ENCODE measurements at places on chromosomes 4 and X. TPM values are rescaled to one million over a fixed set of nuclear protein-coding genes. Genes with fewer than 3 reads are reported as not detected.

DNA sequence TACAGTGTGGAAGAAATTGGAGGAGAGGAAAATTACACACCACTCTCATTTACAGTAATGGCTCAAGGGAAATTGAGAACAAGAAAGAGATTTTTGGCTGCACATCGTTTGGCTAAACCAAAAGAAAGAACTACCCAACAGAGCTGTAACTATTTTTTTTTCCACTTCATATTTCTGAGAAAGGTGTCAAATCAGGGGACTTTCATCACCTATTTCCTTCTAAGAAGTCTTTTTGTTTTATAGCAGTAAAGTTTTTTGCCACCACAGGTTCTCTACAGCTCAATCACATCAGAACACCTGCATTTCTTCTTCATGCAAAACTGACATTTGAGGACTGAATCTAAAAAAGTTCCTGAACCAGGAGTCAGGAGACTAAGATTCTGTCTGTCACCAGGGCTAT, 57.5 kb upstream of the TNIP3 start:
- no peak for DNase-seq

DNA sequence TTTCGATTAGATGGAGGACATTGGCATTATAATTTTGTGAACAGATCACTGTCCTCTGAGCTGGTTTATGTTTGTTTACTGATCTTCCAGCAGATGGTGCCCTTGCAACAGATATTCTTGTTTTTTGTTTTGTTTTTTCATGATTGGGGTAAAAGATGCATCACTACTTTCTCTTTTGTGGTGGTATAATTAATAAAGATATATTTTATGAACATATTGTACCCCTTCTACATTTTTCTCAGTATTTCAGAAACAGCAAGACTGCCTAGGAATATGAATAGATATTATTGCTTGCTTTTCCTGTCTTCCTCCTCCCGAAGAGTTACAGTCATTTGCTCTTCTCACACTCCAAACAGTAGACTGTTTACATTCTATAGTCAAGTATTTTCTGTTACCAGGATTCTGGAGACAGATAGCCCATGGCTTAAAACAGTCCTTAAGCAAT, 905.2 kb downstream of the TRAM1L1 start:
- DNase-seq: peak; percentile 52

The PRICKLE3 gene
- 7.7 TPM for total RNA-seq

The NDST4 gene
- total RNA-seq: 1.3 TPM

The CTAG1B gene
- not detected for total RNA-seq

Data from tongue (tissue), 3 donors.